ENCODE measurements at places on chromosomes 4 and X.

GRCh38 chr4:129136433-129136832 lies 40.5 kb downstream of the C4orf33 start:
- peaks cover 4% of the 10 kb centered on the region for H3K36me3 ChIP-seq
- H3K27ac ChIP-seq, result no peak overlapping the region
- peaks cover 4% of the 10 kb centered on the region for H3K27me3 ChIP-seq
- DNase-seq, result no peak
- H3K4me3 ChIP-seq, result no peak overlapping the region

DNA sequence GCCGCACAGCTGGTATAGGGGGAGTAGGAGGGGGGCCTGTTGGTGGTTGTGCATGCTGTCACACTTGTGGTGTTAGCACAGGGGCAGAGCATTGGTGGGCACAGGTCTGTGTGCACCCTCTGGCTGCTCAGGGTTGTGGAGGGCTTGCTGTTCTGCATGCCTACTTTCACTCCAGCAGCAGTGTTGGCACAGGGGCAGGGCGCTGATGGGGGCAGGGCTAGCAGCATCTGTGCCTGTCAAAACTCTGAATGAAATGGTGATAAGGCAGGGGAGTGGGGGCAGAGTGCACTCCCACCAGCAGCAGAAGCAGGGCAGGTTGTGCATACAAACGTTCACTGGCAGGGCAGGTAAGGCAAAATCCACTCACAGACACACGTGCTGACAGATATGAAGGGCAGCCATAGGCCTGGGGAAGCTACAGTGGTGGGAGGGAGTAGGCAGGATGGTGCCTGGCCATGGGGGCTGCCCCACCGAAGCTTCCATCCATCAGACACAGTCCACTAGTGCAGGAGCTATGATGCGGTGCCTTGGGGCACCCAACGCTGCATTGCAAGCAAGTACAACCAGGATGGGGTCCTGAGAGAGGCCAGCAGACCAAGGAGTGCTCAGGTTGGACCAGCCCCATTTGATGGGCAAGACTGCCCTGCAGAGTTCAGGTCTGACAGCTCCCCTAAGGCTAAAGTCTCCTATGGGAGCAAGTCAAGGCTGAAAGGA lies 160.7 kb upstream of the SPANXC start:
- no peak for DNase-seq
- H3K4me1 ChIP-seq, result no peaks in the 10 kb centered on the region
- no peak overlapping the region for H3K4me3 ChIP-seq
- no peak overlapping the region for H3K27ac ChIP-seq
- H3K36me3 ChIP-seq, result peaks cover 4% of the 10 kb centered on the region
- peaks cover 7% of the 10 kb centered on the region for H3K27me3 ChIP-seq

- peaks cover 21% of the 10 kb centered on the region for H3K4me1 ChIP-seq
- H3K27ac ChIP-seq, result no peak overlapping the region
- H3K4me3 ChIP-seq, result no peak overlapping the region
- no peaks in the 10 kb centered on the region for H3K36me3 ChIP-seq
Observed at GRCh38 chr4:150950657-150951288, 64.3 kb downstream of the LRBA start.

DNA sequence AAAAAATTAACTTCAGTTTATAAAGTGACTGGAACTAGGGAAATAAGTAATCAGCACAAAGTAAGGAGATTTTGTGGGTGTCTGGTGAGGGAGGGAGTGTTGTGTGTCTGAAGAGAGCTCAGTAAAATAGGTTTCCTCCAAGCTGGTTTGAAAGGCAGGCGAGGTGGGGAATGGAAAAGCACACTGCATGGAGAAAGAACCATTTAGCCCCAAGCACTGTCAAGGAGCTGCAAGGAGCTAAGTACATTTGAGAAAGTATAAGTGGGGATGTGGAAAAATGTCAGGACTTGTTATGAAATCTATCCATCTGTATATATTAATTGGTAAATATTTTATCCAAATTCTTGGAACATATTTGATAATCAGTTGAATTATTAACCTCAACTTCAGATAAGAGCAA lies 956 bp downstream of the C4orf51 start:
- DNase-seq, result no peak
- no peaks in the 10 kb centered on the region for H3K36me3 ChIP-seq
- no peak overlapping the region for H3K4me3 ChIP-seq
- H3K27me3 ChIP-seq, result peaks cover 12% of the 10 kb centered on the region

DNA sequence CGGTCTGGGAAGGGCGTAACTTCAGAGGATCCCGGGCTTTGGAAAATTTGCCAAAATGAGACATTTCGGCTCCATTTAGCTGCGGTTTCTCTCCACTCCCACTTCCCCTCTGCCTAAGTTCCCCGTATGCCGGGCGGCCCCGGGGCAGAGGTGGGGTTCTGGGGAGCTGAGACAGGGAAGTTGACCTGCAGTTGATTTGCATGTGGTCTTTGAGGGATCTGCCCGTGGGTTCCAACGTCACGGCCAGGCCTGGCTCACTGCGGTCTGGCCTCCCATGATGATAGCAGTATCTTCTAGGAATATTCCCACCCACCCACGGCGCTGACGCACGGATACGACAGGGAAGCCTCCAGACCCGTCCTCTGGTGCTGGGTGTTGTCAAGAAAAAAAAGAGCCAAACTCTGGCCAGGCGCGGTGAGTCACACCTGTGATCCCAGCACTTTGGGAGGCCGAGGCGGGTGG lies 27.3 kb upstream of the CRLF2 start:
- no peak overlapping the region for H3K4me3 ChIP-seq
- H3K4me1 ChIP-seq, result peaks cover 5% of the 10 kb centered on the region
- H3K36me3 ChIP-seq, result no peaks in the 10 kb centered on the region
- DNase-seq, result no peak
- peaks cover 4% of the 10 kb centered on the region for H3K27me3 ChIP-seq
- no peak overlapping the region for H3K27ac ChIP-seq

GRCh38 chr4:140839888-140840790 lies 84.0 kb upstream of the TBC1D9 start:
- no peak overlapping the region for H3K4me3 ChIP-seq
- no peak for DNase-seq
- H3K27me3 ChIP-seq, result peaks cover 10% of the 10 kb centered on the region
- H3K36me3 ChIP-seq, result no peaks in the 10 kb centered on the region
- H3K4me1 ChIP-seq, result no peaks in the 10 kb centered on the region

DNA sequence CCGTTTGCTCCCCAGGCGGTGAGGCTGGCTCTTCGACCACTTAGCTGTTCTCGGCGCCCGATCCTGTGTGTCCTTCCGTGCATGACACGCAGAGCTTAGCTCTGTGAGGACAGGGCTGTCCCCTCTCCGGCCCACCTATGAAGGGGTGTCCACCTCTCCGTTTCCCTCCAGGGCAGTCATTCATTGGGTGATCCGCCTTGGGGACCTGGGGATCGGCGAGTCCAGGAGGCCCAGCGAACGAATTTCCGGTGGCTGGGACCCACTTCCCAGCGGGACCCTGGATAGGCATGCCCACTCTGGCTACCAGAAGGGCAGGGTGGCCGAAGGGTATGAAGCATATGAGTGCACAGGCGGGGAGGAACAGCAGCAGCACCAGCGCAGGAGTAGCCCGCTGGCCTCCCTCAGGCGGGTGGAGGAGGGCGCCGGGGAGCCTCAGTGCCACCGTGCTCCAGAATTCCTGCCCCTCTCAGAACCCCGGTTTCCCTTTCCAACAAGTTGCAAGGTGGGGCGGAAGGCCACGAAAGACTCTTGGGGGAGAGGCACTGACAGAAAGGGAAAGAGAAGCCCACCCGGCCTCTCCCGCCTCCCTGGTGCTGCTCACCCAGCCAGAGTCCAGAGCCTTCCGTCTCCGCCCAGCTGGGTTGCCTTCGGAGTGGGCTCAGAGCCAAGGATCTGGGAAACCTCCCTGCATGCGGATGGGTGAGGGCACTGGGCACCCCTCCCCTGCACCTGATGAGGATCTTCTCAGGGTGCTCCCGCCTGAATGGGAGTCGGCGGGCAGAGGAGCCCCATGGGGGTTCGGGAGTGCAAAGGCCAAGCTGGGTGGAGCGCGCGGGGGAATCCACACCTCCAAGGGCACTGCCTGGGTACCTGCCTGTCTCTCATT lies 8.6 kb downstream of the HMX1 start:
- H3K36me3 ChIP-seq, result no peaks in the 10 kb centered on the region
- no peak overlapping the region for H3K4me3 ChIP-seq
- no peak overlapping the region for H3K27ac ChIP-seq

GRCh38 chr4:156693557-156693956 lies 278.0 kb downstream of the PDGFC start:
- DNase-seq, result no peak
- H3K27ac ChIP-seq, result no peak overlapping the region
- H3K36me3 ChIP-seq, result peaks cover 5% of the 10 kb centered on the region
- no peak overlapping the region for H3K4me3 ChIP-seq
- no peaks in the 10 kb centered on the region for H3K27me3 ChIP-seq

DNA sequence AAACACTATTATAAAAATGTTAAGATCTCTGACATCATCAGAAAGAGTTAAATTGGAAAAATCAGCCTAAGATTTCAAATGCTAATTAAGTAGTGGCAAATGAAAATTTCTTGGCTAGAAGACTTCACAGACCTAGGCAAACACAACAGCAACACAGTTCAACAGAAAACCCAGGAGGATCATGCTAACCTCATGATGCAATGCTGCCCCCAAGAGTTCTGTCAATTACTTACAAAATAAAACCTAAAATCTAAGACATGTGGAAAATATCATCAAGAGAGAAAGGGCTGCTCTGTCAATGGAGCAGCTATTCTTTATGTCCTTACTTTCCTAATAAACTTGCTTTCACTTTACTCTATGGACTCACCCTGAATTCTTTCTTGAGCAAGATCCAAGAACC lies 21.0 kb downstream of the S100G start:
- no peak overlapping the region for H3K4me3 ChIP-seq
- H3K36me3 ChIP-seq, result peaks cover 4% of the 10 kb centered on the region

GRCh38 chr4:25002681-25003080 lies 28.1 kb downstream of the LGI2 start:
- no peaks in the 10 kb centered on the region for H3K27me3 ChIP-seq
- H3K4me3 ChIP-seq, result no peak overlapping the region
- peaks cover 9% of the 10 kb centered on the region for H3K4me1 ChIP-seq

DNA sequence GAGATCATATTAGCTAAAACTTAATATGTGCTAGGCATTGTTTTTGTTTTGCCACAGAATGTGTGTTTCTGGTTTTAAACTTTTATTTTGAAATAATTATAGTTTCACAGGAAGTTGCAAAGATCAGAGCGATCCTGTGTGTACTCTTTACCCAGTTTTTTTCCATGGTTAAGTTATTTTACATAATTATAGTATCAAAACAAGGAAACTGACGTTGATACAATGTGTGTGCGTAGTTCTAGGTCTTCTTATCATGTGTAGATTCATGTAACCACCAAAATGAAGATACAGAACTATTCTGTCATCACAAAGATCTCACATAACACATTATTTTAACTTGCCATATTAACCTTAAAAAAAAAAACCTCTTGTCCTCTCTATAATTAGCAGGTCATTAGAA lies 69.2 kb downstream of the BLTP1 start:
- no peak for DNase-seq
- H3K4me3 ChIP-seq, result no peak overlapping the region
- H3K27me3 ChIP-seq, result no peaks in the 10 kb centered on the region
- H3K4me1 ChIP-seq, result peaks cover 7% of the 10 kb centered on the region
- H3K27ac ChIP-seq, result no peak overlapping the region

- H3K36me3 ChIP-seq, result no peaks in the 10 kb centered on the region
- no peak overlapping the region for H3K27ac ChIP-seq
- no peak overlapping the region for H3K4me3 ChIP-seq
- no peaks in the 10 kb centered on the region for H3K4me1 ChIP-seq
Observed at GRCh38 chrX:70973221-70973620, 42.3 kb upstream of the SLC7A3 start.

GRCh38 chr4:44674471-44674870 lies 3.7 kb upstream of the GUF1 start:
- no peak overlapping the region for H3K4me3 ChIP-seq
- no peak overlapping the region for H3K27ac ChIP-seq
- H3K4me1 ChIP-seq, result peaks cover 15% of the 10 kb centered on the region
- H3K36me3 ChIP-seq, result no peaks in the 10 kb centered on the region
- peaks cover 20% of the 10 kb centered on the region for H3K27me3 ChIP-seq

DNA sequence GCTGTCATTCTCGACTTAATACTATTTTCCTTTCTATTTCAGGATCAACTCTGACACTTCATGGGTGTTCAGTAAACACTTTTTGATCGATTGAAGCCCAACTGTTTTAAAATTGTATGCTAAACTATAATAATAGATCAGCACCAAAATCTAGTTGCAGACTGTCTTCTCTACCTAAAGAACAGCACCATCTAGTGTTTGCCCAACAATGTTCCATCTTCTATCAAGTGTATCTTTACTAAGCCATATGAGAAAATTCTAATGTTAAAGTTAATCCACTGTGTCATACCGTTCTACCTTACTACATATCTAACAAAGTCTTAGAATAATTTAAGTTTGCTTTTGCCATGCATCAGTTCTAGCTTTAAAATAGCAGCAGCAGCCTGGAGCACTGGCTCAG lies 113.0 kb upstream of the PRDX4 start:
- no peaks in the 10 kb centered on the region for H3K4me1 ChIP-seq
- H3K27ac ChIP-seq, result no peak overlapping the region
- DNase-seq, result no peak
- H3K4me3 ChIP-seq, result no peak overlapping the region
- H3K27me3 ChIP-seq, result peaks cover 18% of the 10 kb centered on the region
- no peaks in the 10 kb centered on the region for H3K36me3 ChIP-seq

- no peaks in the 10 kb centered on the region for H3K36me3 ChIP-seq
- no peak for DNase-seq
- peaks cover 20% of the 10 kb centered on the region for H3K4me1 ChIP-seq
- H3K27me3 ChIP-seq, result no peaks in the 10 kb centered on the region
- no peak overlapping the region for H3K27ac ChIP-seq
Observed at GRCh38 chr4:70754470-70754869, 32.7 kb downstream of the RUFY3 start.

DNA sequence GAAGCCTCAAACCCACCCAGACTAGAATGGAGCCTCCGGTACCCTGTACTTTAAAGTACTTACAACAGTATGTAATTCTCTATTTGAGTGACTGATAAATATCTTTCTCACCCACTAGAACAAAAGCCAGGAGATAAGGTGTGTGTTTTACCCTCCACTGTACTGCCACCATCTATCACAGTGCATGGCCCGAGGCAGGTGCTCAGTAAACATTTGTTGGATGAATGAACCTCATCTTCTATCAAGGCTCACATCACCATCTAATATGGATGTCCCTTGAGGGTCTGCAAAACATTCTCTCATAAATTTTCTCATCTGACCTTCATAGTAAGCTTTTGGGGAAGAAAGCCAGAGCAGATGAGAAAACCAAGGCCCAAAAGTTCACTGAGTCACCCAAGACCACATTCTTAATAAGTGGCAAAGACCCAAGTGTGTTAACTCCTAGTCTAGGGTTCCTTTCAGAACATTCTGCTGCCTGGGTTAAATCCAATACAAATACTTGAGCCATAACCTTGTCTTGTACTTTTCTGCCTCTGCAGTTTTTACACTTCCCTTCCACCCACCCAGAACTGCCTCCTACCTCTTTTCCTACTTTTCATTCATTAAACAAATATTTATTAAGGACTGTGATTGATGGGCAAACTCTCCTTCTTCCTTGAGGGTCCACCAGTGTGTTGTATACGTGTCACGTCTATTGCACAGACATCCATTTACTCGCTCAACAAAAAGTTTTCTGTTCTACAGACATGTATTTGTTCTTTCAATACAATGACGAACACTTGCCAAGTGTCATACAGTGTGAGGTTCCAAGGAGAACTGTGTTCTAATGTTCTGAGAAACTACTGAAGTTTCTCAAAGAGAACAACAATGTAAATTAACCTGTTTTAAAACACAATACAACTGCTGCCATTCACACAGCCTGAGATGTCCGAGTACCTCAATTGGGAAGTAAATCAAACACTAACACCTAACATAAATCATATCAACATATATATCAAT lies 35.7 kb downstream of the APBB2 start:
- DNase-seq, result no peak
- H3K27me3 ChIP-seq, result no peaks in the 10 kb centered on the region
- no peak overlapping the region for H3K4me3 ChIP-seq
- H3K36me3 ChIP-seq, result no peaks in the 10 kb centered on the region

- no peaks in the 10 kb centered on the region for H3K27me3 ChIP-seq
- no peak overlapping the region for H3K4me3 ChIP-seq
- no peak for DNase-seq
- H3K4me1 ChIP-seq, result no peaks in the 10 kb centered on the region
- peaks cover 5% of the 10 kb centered on the region for H3K36me3 ChIP-seq
Observed at GRCh38 chr4:150609131-150609530, 27.2 kb downstream of the MAB21L2 start.

Data from natural killer cell treated with Interleukin-12 subunit alpha and Interleukin-12 subunit beta and Interleukin-15 and Interleukin-18, amount 100 ng/mL, for 72 hours (primary cell).